ENCODE measurements at places on chromosomes 16 and 17.

GRCh38 chr17:39057701-39058206, 90.6 kb upstream of the FBXO47 start:
- DNase-seq = no peak

GRCh38 chr16:62638964-62639870, 603.0 kb upstream of the CDH8 start:
- DNase-seq = no peak

GRCh38 chr16:398561-399339, 1.8 kb downstream of the NME4 start:
- no peak for DNase-seq

- no peak for DNase-seq
These were observed 94.6 kb downstream of the ITFG1 start for GRCh38 chr16:47366228-47366627.

DNA sequence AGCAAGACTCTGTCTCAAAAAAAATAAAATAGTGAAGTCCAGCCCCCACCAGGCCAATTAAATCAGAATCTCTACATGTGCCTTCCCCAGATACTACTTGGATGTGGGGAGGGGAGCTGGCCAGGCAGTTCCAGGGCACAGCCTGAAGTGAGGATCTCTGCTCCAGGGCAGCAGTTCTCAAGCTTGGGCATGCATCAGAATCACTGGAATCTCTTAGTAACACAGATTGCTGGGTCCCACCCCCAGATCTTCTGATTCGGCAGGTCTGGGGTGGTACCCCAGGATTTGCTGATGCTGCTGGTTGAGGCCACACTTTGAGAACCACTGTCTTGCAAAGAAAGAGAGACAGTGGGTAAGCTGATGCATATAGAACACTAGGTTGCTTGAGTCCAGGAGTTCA, 8.3 kb upstream of the CDH5 start:
- DNase-seq = no peak

DNA sequence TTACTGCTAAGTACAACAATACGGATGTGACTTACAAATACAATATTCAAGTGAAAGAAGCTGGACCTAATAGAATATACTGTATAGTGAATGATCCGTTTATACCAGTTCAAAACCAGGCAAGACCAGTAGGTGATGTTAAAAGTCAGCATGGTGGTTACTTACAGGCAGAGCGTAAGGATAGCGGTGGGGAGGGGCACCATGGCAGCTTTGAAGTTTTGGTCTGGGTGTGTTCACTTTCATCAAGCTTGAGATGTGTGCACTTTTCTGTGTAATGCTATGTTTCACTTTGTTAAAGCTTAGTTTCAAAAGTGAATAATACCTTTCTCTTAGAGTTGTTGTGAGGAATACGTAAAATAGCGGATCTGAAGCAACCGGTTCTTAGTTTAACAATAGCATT, 16.5 kb upstream of the SLC35G3 start:
- no peak for DNase-seq

DNA sequence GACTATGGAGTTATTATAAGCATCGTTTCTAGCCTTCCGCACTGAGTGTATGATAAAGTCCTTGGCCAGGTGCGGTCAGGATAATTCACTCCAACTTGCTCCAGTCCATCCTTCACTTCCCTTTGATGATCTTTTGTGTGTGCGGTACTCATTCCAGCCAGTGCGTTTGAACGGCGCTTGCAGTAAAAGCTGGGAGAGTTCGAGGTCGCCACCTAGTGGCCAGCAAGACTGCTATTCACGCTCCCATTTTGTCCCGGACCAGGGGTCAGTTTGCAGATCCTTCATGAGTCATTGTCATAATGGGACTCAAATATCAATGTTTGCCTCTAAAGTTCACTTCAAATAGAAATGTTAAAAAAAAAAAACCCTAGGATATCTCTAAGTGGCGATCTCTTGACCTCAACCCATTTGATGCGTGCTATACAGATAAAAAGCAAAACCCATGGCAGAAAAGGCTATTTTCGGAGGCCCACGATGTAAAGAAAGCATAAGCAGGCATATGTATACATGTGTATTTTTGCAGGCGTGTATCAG, 417.1 kb downstream of the TMEM114 start:
- DNase-seq = peak; percentile 92

- DNase-seq = peak; percentile 1
These were observed 535.4 kb downstream of the CDH8 start for GRCh38 chr16:61500851-61501250.

- no peak for DNase-seq
These were observed 22.3 kb upstream of the DHX40 start for GRCh38 chr17:59542960-59543635.

GRCh38 chr16:77330332-77331042, 104.3 kb downstream of the ADAMTS18 start:
- no peak for DNase-seq

GRCh38 chr17:59914274-59914854, 21.4 kb downstream of the RPS6KB1 start:
- DNase-seq = peak; percentile 66

GRCh38 chr16:10188236-10188635, 6.0 kb upstream of the GRIN2A start:
- DNase-seq = peak; percentile 56

- DNase-seq = no peak
These were observed 114.8 kb downstream of the METRNL start for GRCh38 chr17:83194186-83194561.

- no peak for DNase-seq
These were observed 18.4 kb downstream of the ABCA9 start for GRCh38 chr17:69042308-69042707.

DNA sequence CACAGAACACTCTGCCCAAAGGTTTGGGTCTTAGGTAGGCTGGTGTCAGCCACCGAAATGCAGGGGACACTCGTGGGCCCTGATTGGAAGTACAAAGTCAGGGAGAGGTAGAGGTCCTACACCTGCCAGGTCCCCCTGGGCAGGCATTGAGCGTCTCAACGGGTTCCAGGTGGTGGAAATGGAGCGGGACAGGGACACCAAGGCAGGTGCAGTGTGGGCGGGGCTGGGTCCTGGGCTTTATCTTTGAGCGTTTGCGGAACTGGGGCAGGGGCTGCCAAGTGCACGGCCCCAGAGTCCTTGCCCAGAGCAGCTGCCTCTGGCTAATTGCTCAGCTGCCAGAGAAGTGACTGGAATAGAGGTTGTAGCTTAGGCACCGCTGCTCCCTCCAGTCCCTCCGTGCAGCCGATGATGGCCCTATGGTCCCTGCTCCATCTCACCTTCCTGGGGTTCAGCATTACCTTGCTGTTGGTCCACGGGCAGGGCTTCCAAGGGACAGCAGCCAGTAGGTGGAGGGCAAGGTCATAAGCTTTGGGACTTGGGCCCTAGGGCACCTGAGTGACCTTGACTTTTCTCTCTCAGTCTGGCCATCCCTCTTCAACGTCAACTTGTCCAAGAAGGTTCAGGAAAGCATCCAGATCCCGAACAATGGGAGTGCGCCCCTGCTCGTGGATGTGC, at the start of gene ZACN:
Gene ZACN (plus strand): TSS at position 323 of the 675 bp plus-strand sequence. CDS start 83 bp downstream, at position 406.
- no peak for DNase-seq

GRCh38 chr17:81440511-81441244, 45.4 kb downstream of the BAHCC1 start:
- peak; percentile 37 for DNase-seq

DNA sequence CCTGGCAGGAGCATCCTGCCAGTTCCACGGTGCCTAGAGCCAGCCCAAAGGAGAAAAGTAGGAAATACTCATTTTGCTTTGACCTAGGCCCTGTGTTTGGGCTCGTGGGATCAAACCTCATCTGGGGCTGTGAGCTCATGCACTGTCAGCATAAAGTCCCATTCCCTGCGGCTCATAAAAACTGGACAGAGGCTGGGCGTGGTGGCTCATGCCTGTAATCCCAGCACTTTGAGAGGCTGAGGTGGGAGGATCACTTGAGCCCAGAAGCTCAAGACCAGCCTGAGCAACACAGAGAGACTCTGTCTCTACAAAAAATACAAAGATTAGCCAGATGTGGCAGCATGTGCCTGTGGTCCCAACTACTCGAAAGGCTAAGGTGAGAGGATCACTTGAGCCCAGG, 17.9 kb downstream of the ATP6V0D1 start:
- no peak for DNase-seq

GRCh38 chr16:11706180-11706742, 36.4 kb downstream of the TXNDC11 start:
- DNase-seq = no peak

- DNase-seq = no peak
These were observed 14.9 kb upstream of the NFATC3 start for GRCh38 chr16:68070249-68070730.

- DNase-seq = peak; percentile 90
These were observed 88.9 kb downstream of the CDC27 start for GRCh38 chr17:47099987-47100711.
